Kidney glomerular epithelial cell (primary cell): ENCODE measurements at places on chromosomes 1 and 21.

DNA sequence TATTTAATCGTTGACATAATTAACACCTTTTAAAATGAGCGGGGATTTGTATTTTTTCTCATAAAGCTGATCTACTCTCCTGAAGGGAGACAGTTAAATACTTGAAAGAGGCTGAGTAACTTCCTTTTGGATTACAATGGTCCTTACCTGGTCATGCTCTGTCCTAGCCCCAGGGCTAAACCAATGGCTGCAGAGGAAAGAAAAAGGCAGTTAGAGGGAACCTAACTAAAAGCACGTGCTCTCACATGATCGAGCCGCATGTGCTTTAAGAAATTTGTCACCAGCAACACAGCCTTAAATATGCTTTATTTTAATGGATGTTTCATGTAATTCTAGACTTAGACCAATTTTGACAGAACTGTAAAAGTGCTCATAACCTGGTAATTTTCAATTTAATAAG, 132.7 kb downstream of the GPATCH2 start:
- no peak for DNase-seq

GRCh38 chr1:33342041-33342723, 21.3 kb upstream of the A3GALT2 start:
- DNase-seq = peak; percentile 97

- DNase-seq = no peak
Measured at GRCh38 chr1:195462646-195463045, 1145.6 kb downstream of the KCNT2 start.

DNA sequence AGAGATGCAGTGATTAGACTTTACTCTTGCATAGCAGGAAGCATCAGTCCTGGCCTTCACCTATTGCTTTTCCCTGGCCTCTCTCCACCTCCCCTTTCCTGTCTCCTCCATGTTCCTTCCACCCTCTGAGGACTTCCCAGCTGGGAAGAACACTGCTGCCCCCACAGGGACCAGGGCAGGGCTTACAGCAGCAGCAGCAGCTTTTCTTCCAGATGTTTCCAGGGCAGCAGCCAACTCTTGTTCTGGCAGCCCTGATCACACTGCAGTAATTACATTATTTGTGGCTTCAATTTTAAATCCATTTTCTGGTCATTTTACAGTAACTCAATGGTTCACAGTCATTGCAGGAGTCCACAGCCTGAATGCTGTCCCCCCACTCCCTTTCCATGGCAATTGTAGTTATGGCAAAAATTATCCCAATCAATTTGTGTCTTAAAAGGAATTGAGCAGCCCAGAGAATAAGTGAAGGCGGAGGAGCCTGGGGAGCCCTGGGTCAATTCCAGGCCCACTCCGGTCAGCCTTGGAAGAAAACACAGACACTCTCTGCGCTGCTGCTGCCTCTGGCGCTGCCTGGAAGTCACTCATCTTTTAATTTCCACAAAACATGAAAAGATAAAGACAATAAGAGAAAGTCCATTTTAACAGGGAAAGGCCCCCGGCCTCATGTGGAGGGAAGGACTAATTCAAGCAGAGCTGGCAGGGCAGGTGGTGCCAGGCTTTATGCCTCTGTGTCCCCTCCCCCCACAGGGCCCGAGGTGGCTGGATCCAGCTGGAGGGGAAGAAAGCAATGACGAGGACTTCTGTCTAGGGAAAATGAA, 148.6 kb downstream of the GRIK3 start:
- no peak for DNase-seq

- no peak for DNase-seq
Measured at GRCh38 chr1:117009132-117009531, 7.6 kb downstream of the CD101 start.

- no peak for DNase-seq
Measured at GRCh38 chr1:70143048-70143659, 62.2 kb downstream of the LRRC40 start.

GRCh38 chr1:110161849-110162248, 11.6 kb downstream of the SLC6A17 start:
- no peak for DNase-seq

GRCh38 chr1:94020764-94021579, 100.0 kb downstream of the ABCA4 start:
- DNase-seq = peak; percentile 21

DNA sequence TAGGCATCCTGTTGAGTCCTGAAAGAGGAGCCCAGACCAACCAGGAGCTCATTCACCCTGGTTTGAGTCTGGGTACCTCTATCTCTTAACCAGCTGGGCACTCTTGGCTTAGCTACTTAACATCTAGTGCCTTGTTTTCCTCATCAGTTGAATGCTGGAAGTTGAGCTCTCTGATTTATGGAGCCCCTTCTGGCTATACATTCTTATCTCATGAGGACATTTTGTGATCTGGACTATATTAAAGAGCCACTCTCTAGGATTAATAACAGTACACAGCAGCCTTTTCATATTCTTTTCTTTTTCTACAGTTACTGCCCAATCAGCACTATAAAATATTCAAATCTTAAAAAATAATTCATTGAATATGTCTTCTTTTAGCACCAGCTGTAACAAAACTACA, 296.9 kb upstream of the RUNX1 start:
- no peak for DNase-seq

DNA sequence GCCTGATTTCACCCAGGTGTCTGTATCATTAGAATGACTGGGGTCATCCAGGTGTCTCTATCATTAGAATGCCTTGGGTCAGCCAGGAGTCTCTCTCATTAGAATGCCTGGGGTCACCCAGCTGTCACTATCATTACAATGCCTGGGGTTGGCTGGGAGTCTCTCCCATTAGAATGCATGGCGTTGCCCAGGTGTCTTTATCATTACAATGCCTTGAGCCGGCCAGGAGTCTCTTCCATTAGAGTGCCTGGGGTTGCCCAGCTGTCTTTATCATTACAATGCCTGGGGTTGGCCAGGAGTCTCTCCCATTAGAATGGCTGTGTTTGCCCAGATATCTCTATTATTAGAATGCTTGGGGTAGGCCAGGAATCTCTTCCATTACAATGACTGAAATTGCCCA, 61.6 kb downstream of the RNF187 start:
- no peak for DNase-seq

GRCh38 chr1:6491480-6491962, at the start of gene PLEKHG5:
PLEKHG5 (minus strand) TSS chr1:6491667; CDS start chr1:6477571, 14,096 bp downstream.
- DNase-seq = peak; percentile 84

DNA sequence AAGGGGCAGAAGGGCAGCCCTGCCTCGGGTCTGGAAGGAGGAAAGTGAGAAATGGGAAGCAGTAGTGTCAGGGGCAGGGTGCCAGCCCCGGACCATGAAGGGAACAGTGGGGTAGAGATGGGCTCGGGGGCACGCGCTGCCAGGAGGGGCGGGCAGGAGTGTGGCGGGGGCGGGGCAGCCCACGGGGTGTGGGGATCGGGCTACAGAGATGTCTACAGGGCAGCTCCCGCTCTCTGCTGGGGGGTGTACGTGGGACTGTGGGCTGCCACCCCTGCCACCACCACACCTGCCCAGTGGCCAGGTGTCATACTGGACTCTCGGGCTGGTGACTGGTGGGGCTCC, 7.4 kb downstream of the ARHGEF16 start:
- no peak for DNase-seq

GRCh38 chr1:22309572-22309971, 142.1 kb upstream of the ZBTB40 start:
- no peak for DNase-seq

DNA sequence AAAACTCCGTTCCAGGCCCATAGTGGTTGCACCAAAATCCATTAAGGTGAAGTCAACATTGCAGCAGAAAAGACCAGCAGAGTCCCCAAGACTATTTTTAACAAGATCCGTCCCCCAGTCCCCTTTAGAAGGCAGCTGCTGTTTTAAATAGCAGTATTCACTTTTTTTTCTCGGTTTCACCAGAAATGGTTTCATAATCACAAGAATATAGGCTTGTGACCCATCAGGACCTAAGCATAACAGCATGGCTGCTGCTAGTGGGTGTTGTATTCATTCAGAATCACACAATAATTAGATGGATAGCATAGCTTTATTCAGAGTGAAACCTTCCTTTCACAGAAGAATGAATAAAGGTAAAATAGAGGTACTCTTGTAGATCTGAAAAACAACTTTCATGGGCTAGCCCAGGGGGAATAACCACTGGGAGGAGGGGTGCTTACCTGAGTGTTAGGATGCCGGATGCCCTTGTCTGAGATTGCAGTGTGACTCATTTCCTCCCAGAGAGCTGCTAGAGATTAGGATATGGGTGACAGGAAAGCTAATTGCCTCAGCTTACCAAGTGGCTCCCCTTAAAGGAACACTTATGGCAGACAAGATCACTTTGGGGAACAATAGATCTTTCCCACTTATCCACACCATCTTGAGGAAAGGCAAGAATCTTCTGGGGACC, 35.0 kb downstream of the ACKR1 start:
- no peak for DNase-seq

- DNase-seq = no peak
Measured at GRCh38 chr1:186512698-186513457, 52.0 kb upstream of the PDC start.

- DNase-seq = no peak
Measured at GRCh38 chr1:172172352-172172831, 248.1 kb upstream of the C1orf105 start.

DNA sequence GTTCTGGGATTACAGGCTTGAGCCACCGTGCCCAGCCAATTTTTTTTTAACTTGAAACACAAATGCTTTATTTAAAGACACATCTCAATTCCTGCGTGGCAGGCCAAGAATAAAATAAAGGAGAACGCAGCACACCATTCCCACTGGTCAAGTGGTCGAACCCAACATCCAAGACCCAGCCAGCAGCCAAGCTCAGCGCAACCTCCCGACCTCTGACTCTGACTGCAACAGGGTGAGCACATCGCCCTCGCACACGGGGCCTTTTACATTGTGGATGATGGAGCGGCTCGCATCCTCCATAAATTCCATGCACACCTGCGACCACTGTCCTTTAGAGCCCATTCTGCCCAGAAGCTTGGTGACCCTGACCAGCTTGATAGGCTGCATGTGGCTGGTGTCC, 5.5 kb upstream of the GUK1 start:
- DNase-seq = no peak

GRCh38 chr1:45669379-45669778, 17.0 kb downstream of the GPBP1L1 start:
- no peak for DNase-seq

GRCh38 chr21:27564684-27565301, 597.9 kb upstream of the ADAMTS5 start:
- DNase-seq = peak; percentile 66

GRCh38 chr1:164794356-164794755, 235.4 kb downstream of the PBX1 start:
- DNase-seq = peak; percentile 84

DNA sequence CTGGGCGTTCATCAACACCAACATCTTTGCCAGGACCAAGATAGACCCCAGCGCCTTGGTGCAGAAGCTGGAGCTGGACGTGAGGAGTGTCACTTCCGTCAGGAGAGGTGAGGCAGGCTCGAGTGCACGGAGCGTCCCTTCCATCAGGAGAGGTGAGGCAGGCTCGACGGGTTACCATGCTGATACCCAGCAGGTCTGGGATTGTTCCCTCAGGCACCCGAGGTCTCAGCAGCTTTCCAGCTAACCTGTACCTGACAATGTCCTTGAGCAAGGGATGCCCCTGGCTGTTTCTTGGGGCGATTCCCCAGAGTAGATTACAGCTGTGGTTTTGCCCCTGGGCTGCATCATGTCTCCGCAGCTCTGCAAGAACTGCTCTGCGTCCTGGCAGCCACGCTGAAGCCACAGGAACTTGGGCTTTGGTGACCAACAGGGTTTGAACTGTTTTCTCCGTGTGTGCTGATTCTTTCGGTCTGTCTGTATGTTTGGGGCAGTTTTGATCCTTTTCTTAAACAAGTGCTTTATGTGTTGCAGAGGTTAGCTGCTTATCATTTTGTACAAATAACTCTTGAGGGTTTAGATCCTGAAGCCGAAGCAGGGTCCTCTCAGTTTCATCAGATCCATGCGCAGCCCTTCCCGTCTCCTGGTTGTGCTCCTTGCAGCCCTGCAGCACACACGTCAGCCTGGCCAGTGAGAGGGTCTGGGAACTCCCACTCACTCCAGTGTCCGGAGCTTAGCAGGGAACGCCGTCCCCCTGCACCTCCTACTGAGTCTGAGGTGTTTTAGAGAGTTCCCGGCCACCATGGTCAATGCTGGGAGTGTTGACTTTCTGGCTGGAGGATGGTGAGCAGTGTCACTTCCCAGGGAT, 4.1 kb downstream of the SLX9 start:
- DNase-seq = no peak

GRCh38 chr21:44737706-44738354, 26.5 kb upstream of the TSPEAR start:
- DNase-seq = no peak

GRCh38 chr1:219020386-219020785, 153.3 kb upstream of the LYPLAL1 start:
- DNase-seq = no peak

GRCh38 chr1:171218661-171219060, 29.6 kb upstream of the FMO1 start:
- DNase-seq = no peak
